ENCODE measurements at places on chromosomes 7 and 10.

DNA sequence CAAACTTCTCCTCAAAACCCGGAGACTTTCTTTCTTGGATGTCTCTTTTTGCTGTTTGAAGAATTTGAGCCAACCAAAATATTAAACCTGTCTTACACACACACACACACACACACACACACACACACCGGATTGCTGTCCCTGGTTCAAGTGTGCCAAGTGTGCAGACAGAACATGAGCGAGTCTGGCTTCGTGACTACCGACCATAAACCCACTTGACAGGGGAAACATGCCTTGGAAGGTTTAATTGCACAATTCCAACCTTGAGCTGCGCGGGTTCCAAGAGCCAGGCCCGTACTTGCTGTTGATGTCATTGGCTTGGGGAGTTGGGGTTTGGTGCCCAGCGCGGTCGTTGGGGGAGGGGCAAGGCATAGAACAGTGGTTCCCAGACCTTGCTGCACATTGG is 1.7 kb downstream of the EGFR start:
- H3K4me3 ChIP-seq: peak overlapping the region; percentile 86
- no peaks in the 10 kb centered on the region for H3K27me3 ChIP-seq
- no peak for DNase-seq
- peaks cover 20% of the 10 kb centered on the region for H3K4me1 ChIP-seq

DNA sequence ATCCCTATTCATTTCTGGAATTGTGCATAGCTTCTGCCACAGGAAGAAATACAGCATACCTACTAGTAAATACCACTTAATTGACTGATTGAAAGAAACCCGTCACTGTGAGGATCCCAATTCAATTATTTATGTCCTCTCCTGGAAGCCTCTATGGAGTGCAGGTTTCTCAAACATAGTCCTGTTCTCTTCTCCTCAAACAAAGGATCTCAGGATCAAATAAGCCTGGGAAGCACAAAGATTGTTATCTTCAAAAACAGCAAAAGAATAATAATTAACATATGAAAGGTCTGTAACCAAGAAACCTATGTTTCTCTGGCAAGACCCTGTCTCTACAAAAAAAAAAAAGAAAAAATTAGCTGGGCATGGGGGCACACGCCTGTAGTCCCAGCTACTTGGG is 127.3 kb downstream of the KCNMA1 start:
- H3K4me3 ChIP-seq: no peak overlapping the region
- H3K27me3 ChIP-seq: no peaks in the 10 kb centered on the region
- no peak overlapping the region for H3K27ac ChIP-seq
- DNase-seq: no peak
- H3K4me1 ChIP-seq: no peaks in the 10 kb centered on the region

DNA sequence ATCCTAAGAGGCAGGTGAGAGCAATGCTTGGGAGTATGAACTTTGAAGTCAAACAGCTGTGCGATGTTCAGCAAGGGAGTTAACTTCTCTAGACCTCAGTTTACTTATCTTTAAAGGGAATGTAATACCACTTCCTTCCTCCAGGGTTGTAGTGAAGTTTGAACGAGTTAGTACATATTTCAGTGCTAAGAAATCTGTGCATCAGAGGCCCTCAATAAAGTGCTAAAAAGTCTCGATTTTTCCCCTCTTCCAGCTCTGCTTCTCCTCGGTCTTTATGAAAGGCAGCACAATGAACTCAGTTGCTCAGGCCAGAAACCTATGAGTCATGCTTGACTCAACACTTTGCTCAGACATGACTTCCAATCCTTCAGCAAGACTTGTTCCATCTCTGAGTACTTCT is 418.9 kb downstream of the MDFIC start:
- DNase-seq: no peak
- H3K27me3 ChIP-seq: no peaks in the 10 kb centered on the region
- no peak overlapping the region for H3K4me3 ChIP-seq
- no peaks in the 10 kb centered on the region for H3K36me3 ChIP-seq

- H3K36me3 ChIP-seq: no peaks in the 10 kb centered on the region
- no peaks in the 10 kb centered on the region for H3K4me1 ChIP-seq
- no peak overlapping the region for H3K4me3 ChIP-seq
- no peaks in the 10 kb centered on the region for H3K27me3 ChIP-seq
These were observed 16.0 kb downstream of the HDAC9 start for GRCh38 chr7:18511351-18512140.

DNA sequence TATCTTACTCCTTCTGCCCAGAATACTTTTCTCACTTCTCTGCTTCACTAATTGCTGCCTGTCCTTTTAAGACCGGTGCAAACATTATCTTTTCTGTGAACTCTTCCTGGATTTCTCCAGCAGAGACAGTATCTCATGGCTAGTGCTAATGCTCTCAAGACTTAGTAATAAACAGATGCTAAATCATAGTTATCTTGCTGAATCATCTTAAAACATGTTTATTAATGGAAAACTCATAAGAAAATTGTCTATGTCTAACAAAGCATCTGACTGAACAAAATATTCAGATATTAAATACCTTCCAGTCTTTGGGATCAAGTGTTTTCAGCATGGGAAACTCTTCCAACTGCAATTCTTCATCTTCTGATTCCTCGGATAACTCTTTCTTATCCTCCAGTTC is 3.1 kb downstream of the DNAJC2 start:
- H3K4me3 ChIP-seq: no peak overlapping the region
- no peaks in the 10 kb centered on the region for H3K36me3 ChIP-seq
- no peak overlapping the region for H3K27ac ChIP-seq
- DNase-seq: no peak

DNA sequence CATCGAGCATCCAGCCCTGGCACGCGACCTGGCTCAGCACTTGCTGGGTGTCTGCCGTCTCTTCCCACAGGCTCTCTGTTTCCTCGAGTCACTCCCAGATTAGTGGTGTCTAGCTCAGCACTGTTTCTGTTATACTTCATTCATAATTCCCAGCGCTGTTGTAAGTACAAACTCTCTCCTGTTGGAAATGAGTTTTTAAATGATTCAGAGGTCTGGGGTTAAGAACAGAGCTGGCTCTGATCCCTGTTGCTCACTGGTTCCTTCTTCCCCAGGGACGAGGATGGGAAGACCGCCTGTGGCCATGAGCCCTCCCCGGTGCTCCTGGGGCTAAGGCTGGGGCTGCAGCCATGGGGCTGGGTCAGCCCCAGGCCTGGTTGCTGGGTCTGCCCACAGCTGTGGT is 17.3 kb upstream of the C10orf95 start:
- no peaks in the 10 kb centered on the region for H3K27me3 ChIP-seq
- no peaks in the 10 kb centered on the region for H3K36me3 ChIP-seq
- H3K4me1 ChIP-seq: no peaks in the 10 kb centered on the region
- peak; percentile 46 for DNase-seq

- no peak for DNase-seq
- H3K27ac ChIP-seq: no peak overlapping the region
- H3K27me3 ChIP-seq: no peaks in the 10 kb centered on the region
- peaks cover 9% of the 10 kb centered on the region for H3K4me1 ChIP-seq
- H3K4me3 ChIP-seq: no peak overlapping the region
These were observed 92.5 kb downstream of the SH3PXD2A start for GRCh38 chr10:103762916-103763315.

- no peak overlapping the region for H3K4me3 ChIP-seq
- peaks cover 4% of the 10 kb centered on the region for H3K36me3 ChIP-seq
- H3K27me3 ChIP-seq: no peaks in the 10 kb centered on the region
- H3K4me1 ChIP-seq: no peaks in the 10 kb centered on the region
These were observed 4.3 kb downstream of the NOC3L start for GRCh38 chr10:94358480-94358879.

GRCh38 chr10:80870282-80870681 is 332.6 kb downstream of the SH2D4B start:
- no peaks in the 10 kb centered on the region for H3K4me1 ChIP-seq
- H3K27ac ChIP-seq: no peak overlapping the region
- no peak for DNase-seq
- H3K4me3 ChIP-seq: no peak overlapping the region

GRCh38 chr10:118595598-118596425 is at the start of gene PRLHR:
TSS of gene PRLHR (minus strand) at chr10:118595648. CDS start at chr10:118595244, 404 bp downstream.
- H3K4me3 ChIP-seq: no peak within 1 kb of the TSS
- no peak within 1 kb of the TSS for H3K27ac ChIP-seq
- H3K4me1 ChIP-seq: no peaks in the 10 kb centered on the region
- DNase-seq: peak; percentile 34

DNA sequence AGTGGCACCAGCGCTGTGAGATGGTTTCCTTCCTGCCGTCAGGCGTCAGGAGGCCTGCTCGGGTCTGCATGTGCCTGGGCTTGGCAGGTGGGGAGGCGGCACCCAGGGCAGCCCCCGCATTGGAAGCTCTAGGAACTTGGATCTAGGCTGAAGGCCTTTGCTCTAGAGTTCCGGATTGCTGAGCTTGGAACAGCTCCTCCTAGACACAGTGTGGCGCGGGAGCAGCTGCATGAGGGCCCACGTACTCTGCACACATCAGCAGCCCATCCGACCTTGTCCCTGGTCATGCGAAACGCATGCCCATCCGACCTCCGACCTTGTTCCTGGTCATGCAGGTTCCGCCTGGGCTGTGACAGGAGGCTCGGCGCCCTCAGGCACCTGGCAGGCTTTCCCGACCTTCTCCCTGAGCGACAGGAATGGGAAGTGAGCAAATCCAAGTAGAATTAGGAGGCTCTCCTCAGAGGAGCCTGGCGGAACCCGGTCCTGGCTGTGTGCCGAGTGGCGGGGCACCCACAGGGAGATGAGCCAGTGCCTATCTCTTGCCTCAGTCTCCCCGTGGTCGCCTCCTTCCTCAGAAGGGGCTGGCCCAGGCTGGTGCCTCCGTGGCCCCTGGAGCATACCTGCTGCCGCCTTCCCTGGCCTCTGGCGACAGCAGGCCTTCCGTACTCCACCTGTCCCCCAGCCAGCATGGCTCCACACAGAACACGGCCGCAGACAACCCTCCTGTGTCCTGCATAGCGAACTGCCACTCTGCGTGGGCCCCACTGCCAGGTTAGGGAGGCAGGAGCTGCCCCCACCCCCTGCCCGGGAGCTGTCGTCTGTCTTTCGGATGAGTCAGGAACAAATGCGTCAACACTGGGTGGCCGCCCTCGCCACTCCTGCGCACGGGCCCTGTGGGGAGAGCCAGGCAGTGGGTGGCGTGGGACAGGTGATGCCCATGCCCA is 12.0 kb downstream of the GET4 start:
- H3K36me3 ChIP-seq: no peaks in the 10 kb centered on the region
- no peaks in the 10 kb centered on the region for H3K27me3 ChIP-seq
- H3K4me3 ChIP-seq: no peak overlapping the region
- DNase-seq: no peak
- peaks cover 14% of the 10 kb centered on the region for H3K4me1 ChIP-seq
- H3K27ac ChIP-seq: no peak overlapping the region

GRCh38 chr7:80385508-80385907 is 126.4 kb downstream of the GNAT3 start:
- no peak overlapping the region for H3K27ac ChIP-seq
- no peaks in the 10 kb centered on the region for H3K27me3 ChIP-seq
- no peaks in the 10 kb centered on the region for H3K4me1 ChIP-seq
- no peaks in the 10 kb centered on the region for H3K36me3 ChIP-seq

- H3K27ac ChIP-seq: no peak overlapping the region
- H3K4me1 ChIP-seq: no peaks in the 10 kb centered on the region
- H3K36me3 ChIP-seq: no peaks in the 10 kb centered on the region
- no peaks in the 10 kb centered on the region for H3K27me3 ChIP-seq
- no peak for DNase-seq
These were observed 184.8 kb upstream of the PDE1C start for GRCh38 chr7:32255036-32255435.

GRCh38 chr7:54847921-54848320 is 88.9 kb upstream of the SEC61G start:
- H3K4me3 ChIP-seq: no peak overlapping the region
- DNase-seq: no peak
- no peaks in the 10 kb centered on the region for H3K27me3 ChIP-seq
- H3K27ac ChIP-seq: no peak overlapping the region

DNA sequence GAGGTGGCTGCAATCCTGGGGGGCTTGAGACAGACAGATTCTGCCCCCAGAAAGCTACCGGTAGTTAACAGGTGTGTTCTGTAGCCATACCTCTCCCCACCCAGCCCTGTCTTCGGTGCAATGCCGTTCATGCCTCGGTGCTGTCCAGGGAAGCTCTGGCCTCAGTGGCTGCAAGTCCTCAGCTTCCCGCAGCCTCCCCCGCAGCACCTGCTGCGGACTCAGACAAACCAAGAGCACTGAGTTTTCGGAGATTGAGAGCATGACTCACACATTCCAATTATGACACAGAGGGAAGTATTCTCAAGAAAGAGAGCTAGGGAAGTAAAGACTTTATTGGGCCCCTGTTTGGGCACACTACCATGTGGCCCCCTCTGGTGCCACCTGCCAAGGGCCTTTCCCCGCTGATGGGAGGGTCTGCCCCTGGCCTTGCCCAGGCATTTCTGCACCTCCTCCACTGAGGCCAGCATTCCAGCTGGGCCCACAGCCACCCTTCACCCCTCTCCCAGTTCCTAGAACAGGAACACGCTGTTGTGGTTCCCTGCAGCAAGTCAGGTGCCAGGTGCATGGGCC is 30.2 kb upstream of the EZH2 start:
- no peak overlapping the region for H3K4me3 ChIP-seq
- no peak for DNase-seq
- H3K27ac ChIP-seq: no peak overlapping the region

DNA sequence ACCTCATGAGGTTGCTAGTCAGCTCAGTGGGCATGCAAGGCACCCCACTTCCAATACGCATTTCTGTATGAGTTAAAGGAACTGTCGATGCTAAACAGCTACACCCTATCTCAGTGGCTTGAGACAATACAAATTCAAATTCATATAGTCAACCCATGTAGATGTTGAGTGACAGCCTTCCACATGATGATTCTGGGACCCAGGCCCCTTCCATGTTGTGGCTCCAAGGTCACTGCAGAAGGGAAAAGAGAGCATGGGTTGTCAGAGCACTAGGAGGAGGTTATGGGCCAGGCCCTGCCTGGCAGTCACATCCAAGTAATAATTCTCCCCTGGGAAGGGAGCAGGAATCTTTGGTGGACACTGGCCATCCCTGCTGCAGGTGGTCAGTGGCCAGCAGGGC is 28.2 kb downstream of the C10orf105 start:
- no peak for DNase-seq
- H3K27me3 ChIP-seq: no peaks in the 10 kb centered on the region
- H3K4me1 ChIP-seq: no peaks in the 10 kb centered on the region

DNA sequence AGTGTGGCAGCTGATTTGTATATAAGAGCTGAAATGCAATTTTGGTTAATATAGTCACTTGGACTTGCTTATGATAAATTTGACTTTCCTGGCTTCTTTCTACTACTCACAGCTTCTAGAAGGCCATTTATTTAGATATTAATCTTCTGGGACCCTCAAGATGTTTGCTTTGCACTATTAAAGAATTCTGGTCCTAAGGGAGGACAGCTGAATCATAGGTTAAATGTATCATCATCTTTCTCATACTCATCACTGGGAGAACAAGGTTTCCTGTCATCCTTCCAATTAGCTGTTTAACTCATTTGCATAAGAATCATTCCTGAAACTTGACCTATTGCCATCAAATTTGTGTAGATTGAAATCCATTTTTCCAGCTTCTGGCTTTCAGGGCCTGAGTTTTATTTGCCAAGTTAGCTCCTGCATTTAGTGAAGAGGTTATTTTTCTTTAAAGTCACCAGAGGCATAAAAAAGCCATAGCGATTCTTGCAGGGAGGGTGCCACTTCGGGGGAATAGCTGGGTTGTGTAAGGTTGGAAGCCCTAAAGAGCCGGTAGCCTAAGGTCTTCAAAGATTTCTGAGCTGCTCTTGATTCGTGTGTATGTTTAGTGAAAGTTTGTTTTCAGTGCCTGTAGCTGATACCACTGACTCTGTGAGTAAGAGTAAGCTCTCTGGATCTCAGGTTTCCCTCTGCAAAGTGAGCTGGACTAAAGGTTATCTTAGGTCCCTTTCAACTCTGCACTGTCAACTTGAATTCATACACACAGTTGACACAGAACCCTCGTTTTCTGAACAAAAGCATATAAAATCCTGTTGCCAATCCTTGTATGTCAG is 4.3 kb downstream of the MAP3K8 start:
- DNase-seq: no peak
- peaks cover 4% of the 10 kb centered on the region for H3K4me1 ChIP-seq
- H3K4me3 ChIP-seq: no peak overlapping the region

Data from testis (tissue), 5 donors.